ENCODE measurements at places on chromosomes 2 and 18.

DNA sequence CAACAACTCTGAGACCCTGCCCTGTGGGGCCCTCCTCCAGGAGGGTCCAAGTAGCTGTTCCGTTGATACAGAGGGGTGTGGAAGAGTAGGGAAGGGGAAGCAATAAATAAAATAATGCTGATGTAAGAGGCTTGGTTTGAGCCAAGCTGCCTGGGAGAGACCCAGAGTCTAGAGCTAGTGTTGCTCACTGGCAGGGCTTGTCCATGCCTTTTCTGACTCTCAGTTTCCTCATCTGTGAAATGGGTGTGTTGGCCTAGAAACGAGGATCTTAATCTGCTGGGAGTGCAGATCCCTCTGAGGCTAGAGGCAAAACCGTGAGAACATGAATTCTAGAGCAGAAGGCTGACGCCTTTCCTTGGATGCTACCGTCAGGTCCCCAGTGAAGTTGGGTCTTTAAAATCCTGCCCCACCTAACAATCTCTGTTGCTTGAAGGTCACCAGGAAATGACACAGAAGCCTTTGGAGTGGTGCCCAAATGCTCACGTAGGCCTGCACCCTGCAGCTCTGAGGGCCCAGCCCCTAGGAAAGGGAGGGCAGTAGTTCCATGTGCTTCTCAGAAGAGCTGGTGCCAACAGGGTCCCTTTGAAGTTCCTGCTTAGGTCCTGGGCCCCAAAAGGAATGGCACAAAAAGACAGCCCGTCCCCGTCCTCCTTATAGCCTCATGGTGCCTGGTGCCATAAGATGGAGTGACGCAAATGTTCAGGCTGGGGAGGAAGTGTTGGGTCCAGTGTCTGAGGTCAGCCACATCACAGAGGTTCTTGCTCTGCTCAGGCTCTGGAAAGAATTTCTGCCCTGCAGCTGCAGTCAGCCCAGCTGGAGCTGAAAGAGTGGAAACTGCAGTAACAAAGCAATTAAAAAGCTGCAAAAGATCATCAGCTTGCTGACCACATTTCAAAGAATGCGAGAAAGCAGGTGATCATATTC lies 73.2 kb upstream of the SMAD2 start:
- peak; percentile 72 for DNase-seq

- peak; percentile 89 for DNase-seq
These were observed at the start of gene EFEMP1 for GRCh38 chr2:55923091-55923981. Gene EFEMP1, minus strand, starts transcription at chr2:55923782. Its CDS starts 1,342 bp downstream, at chr2:55922440.

DNA sequence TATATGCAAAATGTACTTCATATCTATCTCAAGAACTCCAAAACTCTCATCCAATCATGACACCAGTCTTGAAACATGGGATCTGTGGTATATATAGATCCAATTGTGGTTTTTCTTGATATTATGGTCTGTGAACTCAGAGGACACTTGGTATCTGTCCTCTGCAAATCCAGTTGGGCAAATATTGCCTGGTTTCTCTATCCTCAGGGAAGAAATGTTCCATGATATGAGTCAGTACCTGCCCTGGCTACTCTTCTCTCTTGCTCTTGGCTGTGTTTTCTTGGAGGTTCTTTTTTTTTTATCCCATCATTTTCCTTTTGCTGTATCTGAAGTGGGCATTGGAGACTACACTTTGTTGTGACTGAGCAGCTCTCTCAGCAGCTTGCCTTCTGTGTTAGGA lies 10.9 kb downstream of the NBEAL1 start:
- no peak for DNase-seq

GRCh38 chr2:191686066-191686465 lies 8.1 kb downstream of the NABP1 start:
- no peak for DNase-seq

GRCh38 chr2:168587307-168587706 lies 131.2 kb downstream of the CERS6 start:
- DNase-seq: peak; percentile 15

GRCh38 chr2:88657131-88657530 lies 29.9 kb upstream of the EIF2AK3 start:
- DNase-seq: peak; percentile 20

DNA sequence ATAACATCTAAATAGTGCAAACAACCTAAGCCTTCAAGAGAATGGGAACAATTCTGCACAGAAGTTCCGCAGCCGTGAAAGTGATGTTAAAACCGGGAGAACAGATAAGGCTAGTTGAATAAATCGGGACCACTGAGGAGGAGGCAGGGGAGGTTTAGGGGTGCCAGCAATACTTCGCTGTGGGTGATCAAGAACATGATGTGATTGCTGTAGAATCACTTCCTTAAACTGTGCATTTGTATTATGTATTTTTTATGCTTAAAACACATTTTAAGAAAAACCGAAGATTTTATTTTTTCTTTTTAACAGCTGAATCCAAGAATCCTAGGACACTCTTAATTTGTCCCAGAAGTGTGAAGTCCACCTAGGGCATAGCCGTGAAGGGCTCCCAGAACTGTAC lies 33.6 kb downstream of the TTC32 start:
- DNase-seq: no peak
